Stimulated activated CD8-positive, alpha-beta memory T cell treated with anti-CD3 and anti-CD28 coated beads, Interleukin-7, amount 100 ng/mL, for 4 hours (primary cell): ENCODE measurements at places on chromosomes 1 and 21.

GRCh38 chr1:30305519-30305918, 417.9 kb downstream of the MATN1 start:
- no peak for DNase-seq

DNA sequence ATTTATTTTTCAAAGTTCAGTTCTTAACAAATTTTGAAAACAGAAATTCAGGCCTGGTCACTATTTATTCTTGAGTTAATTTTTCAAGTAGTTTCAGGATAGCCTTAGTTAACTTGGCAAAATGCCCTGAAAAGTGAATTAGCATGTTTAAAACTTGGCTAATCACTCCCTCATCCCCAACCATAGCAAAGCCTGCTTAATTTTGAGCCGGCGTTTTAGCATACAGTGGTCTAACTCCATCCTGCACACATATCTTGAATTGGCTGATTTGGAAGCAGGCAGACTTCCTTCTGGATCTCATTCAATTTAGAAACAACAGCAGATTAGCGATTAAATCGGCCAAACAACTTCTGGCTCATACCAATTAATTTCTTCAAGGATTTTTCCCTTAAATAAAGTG, 439.2 kb downstream of the PTBP2 start:
- DNase-seq = no peak

GRCh38 chr21:38958323-38958705, 152.6 kb downstream of the ETS2 start:
- no peak for DNase-seq

- no peak for DNase-seq
Measured at GRCh38 chr1:46996659-46997281, 26.7 kb upstream of the CYP4X1 start.

DNA sequence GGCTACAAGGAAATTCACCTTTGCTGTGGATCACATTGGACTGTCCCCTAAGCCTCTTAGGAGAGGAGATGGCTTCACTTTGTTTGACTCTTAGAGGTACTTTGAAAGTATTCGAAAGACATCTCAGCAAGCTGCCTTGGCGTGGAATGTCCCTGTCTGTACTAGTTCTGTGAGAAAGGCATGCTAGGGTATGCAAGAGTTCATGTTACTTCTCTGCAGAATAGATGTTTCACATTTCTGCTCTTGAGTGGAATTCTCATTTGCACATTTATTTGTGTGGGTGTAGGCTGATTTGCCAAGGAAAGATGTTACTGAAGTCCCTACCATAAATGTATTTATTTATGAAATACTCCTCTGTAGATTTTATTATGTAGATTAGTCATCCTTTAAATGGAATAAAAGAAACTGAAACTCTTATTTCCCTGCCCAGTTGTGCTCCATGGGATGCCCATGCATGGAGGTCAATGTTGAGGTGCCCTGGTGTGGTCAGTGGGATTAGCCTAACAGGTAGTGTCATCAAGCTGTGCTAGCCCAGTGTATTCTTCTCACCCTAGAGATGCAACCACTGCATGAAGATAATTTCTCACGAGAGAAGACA, 13.8 kb downstream of the MIA3 start:
- DNase-seq = no peak

DNA sequence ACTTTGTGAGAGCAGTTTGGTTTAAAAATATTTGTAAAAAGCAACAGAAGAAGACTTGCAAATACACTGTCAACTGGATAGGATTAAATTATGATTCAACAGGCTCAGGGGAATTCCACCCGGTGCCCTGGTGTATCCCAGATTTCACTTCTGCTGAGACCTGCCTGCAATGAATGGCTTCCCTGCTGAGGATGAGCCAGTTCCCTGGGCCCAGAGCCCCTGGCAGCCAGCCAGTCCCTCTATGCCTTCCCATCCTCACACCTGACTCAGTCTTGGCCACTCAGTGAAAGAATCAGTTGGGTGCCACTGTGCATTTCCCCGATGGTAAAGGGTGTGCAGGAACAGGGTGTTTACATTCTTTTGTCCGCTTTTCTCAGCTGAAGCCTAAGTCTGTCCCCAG, 64.4 kb downstream of the KCTD3 start:
- DNase-seq = no peak

DNA sequence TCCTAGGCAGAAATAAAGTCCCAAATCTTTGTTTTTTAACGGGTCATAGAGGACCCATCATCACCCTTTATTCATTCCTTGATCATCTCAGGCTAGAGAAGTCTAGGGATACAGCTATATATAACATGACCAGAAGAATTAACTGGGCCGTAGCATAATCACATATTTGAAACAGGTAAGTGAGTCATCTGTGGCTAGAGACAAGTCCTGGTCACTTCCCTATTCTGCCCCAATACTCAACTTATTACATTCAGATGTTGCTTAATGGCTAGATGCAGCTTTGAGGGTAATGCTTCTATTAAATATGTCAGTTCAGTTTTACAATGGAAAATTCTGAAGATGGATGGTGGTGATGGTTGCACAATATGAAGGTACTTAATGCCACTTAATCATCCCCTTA, 47.0 kb downstream of the EXO1 start:
- DNase-seq = no peak

- no peak for DNase-seq
Measured at GRCh38 chr1:160911441-160911840, 26.5 kb upstream of the ITLN1 start.

GRCh38 chr1:172452536-172453152, 8.8 kb upstream of the PIGC start:
- DNase-seq = no peak

GRCh38 chr1:232810856-232811255, 5.6 kb downstream of the MAP10 start:
- DNase-seq = no peak

DNA sequence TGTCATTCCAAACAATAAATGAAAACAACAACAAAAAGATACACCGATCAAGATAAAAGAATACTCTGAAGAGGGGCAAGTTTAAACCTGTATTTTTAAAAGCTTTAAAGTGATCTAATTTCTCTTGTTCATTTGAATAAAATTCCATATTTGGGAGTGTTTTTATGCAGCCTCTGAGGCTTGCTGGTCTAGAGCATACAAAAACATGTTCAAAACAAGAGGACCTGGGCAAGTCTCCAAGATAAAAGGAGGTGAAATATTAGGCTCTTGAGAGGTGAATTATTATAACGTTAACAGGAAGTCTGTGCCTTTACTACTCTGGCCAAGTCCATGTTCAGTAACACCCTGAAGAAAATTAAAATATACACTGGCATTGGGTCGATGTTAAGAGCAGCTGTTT, 20.1 kb downstream of the URB1 start:
- no peak for DNase-seq
